ENCODE measurements at places on chromosomes 16 and 17. TPM values are rescaled to one million over a fixed set of nuclear protein-coding genes. Genes with fewer than 3 reads are reported as not detected.

HIGD1B gene
- total RNA-seq = not detected

- no peak for DNase-seq
Measured at GRCh38 chr16:50297301-50298074, 31.1 kb downstream of the ADCY7 start.

GRCh38 chr16:31429796-31430195, 1.6 kb upstream of the COX6A2 start:
- no peak for DNase-seq

GRCh38 chr16:49000594-49000993, 281.0 kb downstream of the CBLN1 start:
- no peak for DNase-seq

DNA sequence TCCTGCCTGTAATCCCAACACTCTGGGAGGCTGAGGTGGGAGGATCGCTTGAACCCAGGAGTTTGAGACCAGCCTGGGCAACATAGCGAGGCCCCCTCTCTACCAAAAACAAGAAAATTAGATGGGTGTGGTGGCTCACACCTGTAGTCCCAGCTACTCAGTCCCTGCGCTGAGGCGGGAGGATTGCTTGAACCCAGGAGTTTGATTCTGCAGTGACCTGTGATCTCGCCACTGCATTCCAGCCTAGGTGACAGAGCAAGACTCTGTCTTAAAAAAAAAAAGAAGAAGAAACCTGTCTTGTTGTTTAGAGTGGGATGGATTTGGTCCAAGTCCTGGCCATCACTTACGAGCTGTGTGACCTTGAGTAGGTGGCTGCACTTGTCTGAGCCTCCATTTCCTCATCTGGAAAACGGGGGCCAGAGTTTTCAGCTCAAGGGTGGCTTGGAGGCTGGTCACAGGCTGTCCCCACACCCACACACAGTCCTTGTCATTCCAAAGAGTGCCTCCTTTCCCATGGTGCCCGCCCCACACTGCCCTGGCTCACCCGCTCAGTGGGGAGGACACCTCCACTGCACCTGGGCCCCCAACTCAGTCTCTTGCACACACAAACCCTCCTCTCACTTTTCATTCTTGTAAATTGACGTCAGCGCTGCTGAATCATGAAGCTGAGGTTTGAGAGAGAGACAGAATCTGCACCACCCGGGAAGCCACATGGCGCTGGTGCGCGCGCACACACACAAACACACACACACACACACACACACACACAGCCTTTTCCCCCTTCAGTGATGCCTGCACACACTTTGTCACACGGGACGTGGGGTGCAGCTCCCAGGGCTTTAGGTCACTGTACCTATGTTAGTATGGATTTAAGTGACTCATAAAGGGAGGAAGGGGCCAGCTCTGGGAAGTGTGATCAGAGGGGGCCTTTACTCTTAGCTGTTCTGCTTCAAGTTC, 4.2 kb downstream of the SOCS1 start:
- no peak for DNase-seq

Data from MG63 (cell line).